ENCODE measurements at places on chromosomes 2 and 18.

DNA sequence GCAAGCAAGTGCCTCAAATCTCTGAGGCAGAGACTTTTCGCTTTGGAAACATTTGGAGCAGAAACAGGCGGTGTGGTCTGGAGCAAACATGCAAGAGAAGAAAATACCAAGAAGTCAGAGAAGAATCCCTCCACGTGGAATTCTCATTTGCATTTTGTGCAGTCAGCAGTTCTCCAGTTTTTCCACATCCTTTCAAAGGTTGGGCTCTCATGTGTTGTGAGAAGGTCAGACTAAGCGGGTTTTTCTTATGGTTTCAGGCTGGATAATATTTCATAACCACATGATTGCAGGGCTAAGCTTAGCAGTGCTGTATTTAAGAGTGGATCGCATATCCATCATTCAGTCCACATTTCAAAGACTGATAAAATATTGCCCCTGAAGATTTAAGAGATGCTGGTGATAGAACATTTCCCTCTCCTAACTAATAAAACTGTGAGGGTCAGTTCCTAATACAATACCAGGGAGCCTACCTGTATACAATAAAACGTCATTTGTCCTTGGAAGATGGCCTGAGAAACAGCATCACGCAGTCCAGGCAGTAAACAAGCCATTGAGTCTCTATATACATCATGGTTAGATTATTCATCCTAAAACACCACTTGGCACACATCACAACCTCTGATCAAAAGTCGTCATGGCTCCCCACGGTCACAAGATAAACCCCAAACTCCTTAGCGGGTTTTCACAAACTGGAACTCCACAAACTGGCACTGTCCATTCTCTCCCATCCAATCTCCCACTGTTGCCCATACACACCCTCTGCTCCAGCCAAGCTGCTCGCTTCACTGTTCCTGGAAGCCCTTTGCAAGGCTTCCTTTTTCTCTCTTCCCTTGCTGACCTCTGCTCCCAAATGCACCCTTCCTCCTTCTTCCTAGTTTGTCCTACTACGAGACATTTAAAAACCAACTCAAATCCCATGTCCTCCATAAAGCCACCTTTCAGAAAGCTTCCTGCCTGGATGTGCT is 31.5 kb downstream of the ANKRD44 start:
- DNase-seq, result no peak

- DNase-seq, result no peak
These were observed 26.7 kb downstream of the CIB4 start for GRCh38 chr2:26614216-26615138.

GRCh38 chr2:229715895-229716507 is 1.6 kb upstream of the DNER start:
- peak; percentile 27 for DNase-seq

- no peak for DNase-seq
These were observed 157.4 kb downstream of the DTNA start for GRCh38 chr18:34867520-34867919.

DNA sequence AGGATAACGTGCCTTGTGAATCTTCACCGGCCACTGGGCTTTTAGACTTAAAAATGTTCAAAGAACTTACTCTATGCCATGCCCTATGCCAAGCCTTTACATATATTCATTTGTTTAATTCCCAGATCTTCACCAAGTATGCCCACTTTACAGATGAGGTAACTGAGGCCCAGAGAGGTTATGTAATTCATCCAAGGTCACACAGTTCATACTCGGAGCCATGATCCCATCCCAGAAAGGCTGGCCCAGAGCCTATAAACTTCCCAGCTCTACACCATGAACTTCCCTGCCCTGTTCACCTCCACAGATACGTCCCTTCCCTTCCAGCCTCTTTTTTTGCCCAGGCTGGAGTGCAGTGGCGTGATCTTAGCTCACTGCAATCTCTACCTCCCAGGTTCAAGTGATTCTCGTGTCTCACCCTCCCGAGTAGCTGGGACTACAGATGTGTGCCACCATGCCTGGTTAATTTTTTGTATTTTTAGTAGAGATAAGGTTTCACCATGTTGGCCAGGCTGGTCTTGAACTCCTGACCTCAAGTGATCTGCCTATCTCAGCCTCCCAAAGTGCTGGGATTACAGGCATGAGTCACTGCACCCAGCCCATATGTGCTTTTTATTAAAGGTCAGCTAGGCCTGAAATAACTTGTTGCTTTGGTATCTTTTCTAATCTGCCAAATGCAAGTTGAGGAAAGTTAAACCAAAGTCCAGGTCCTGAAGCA is 44.1 kb downstream of the MTHFD2 start:
- DNase-seq, result no peak

DNA sequence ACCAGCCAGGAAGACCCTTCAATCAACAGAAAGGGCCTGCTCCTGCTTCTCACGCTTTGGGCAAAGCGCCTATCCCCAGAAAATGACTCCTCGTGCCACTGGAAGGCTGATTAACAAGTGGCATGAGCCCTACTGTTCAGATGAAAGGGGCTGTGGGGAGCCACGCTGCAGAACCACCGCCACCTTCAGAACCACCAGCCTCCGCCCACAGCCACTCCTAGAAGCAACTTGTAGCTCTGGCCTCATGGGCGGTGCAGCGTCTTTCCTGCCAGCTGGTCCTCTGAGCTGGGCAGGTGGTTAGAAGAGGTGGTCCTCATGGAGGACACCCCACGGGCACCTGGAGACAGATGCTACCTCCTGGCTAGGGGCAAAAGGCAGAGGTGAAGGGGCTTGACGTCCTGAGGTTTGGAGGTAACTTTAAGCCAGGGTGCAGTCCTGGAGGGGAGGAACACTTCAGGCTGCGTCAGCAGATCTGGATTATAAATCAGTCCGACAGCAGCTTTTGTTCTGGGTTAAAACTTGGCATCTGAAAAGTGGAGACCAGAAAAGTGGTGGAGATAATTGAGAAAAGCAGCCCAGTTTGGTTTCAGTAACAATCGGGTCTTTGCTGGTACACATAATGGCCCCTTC is 861 bp upstream of the SEMA4C start:
- DNase-seq, result peak; percentile 72

DNA sequence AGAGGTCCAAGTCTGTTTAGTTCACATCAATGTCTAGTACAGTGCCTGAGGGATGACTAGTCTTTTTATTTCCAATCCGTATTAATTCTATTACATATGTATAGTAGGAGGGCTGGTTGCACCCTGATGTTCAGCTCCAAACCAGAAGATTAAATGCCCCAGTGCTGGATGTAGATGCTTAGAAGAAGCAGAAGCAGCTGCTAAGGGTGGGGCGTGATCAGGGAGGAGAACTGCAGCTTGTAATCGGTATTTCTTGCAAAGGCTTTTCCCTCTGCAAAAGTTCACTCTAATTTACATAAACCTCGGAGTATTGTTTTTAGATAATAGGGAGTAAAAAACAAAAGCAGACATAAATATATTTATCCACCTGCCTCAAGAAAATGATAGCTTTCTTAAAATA is 145.3 kb upstream of the ITGA4 start:
- DNase-seq, result no peak

GRCh38 chr18:12336171-12336613 is 28.2 kb downstream of the TUBB6 start:
- DNase-seq, result no peak

- DNase-seq, result no peak
These were observed 32.6 kb downstream of the CNGA3 start for GRCh38 chr2:98378901-98379300.

- no peak for DNase-seq
These were observed 35.1 kb upstream of the SLC14A2 start for GRCh38 chr18:45580127-45580526.

DNA sequence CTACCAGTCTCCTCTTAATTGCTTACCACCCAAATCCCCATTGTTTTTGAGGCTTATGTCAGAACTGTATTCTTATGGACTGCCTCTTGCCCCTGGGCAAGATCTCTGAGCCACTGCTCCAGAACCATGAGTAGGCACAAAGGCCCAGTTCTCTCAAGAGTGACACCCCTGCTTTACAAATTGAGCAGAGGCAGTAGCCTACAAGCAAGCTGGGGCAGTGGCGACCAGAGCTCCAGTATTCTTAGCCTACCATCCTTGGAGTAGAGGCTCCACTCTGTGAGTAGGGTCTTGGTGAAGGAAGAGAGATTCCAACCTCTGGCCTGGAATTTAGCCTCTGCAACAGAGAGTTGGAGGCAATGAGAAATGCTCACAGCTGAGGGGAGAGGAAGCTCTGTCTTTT is 36.5 kb downstream of the WDR75 start:
- DNase-seq, result no peak

GRCh38 chr2:179538406-179539123 is 273.9 kb upstream of the SESTD1 start:
- DNase-seq, result no peak

All from CD4-positive, alpha-beta T cell treated with Interleukin-10 for 1 hour (primary cell).